H4 (cell line): ENCODE measurements at places on chromosomes 4 and X.
A peak's percentile ranks its signal among the peaks of the same experiment; 100 is the strongest.

DNA sequence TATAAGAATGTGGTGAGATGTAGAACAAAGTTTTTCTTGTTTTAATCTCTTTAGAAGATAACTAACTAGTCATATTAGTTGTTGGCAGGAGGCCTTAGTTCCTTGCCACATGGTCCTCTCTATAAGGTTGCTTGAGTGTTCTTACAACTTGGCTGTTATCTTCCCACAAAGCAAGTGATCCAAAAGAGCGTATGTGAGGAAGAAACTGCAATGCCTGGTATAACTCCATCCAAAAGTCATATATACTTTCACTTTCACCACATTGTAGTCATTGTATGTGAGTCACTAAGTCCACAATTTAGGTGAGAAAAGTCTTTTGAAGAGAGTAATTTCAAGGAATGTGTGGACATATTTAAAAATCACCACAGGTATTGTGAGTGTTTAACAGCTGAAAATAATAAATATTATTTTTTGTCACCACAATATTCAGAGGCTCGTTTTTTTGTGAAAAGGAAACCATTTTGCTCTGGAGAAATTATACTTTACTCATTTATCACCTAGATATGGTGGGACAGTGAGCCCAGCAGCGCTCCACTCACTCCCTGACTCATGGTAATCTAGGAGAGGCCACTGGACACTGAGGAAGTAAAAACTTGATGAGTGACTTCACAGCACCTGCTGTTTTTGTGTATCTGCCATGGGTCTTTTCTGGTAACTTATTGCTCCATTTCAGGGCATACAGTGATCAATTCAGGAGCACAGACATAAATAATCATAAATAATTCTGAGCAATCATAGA lies 369.4 kb upstream of the NDST3 start:
- DNase-seq, result peak; percentile 6

DNA sequence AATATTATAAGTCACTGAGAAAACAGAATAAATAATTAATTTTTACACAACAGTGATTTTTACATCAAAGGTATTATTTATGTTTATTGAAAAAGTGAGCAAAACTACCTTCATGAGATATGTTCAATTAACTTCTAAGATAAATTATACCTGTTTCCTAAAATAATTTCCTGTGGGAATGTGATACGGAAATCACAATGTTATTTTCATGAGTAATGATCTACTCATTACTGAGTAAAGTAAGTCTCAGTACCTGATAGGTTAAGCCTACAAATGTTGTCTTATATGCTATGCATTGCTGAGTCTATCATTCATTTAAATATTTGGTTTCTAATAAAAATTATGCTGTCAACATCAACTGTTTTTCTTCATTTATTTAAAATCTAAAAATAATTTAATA lies 324.0 kb downstream of the STPG2 start:
- DNase-seq, result no peak

DNA sequence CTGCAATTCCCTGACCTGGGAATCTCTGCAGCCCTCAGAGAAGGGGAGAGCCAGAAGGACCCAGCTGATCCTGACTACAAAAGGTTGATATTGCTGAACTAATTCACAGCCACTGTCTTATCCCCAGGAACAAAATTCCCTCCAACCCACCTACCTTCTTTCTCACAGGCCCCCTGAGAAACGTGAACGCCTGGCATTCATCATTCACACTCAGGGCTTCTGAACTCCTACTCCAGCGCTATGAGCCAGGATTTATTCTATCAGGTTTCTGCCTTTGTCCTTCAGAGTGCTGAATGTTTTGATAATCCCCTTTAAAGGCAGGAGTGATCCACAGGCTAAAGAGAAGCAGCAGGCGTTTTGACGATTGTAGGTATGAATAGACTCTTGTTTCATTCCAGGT lies 76.5 kb downstream of the KCNIP4 start:
- no peak for DNase-seq

DNA sequence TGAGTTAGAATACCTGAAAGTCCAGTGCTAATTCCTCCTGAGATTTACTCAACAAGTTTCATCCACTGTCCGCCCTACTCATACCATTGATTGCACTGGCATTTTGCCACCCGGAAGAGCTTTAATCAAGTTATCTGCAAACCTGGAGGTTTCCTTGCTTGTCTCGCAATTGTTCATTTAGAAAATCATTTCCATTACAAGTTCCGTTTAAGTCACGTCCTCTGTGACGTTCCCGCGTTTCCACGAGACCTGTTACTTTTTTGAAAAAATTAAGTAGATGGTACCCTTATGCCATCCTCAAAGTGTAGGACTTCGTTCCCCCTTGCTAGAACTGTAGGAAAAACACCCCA lies 761 bp upstream of the FRYL start:
- peak; percentile 21 for DNase-seq

DNA sequence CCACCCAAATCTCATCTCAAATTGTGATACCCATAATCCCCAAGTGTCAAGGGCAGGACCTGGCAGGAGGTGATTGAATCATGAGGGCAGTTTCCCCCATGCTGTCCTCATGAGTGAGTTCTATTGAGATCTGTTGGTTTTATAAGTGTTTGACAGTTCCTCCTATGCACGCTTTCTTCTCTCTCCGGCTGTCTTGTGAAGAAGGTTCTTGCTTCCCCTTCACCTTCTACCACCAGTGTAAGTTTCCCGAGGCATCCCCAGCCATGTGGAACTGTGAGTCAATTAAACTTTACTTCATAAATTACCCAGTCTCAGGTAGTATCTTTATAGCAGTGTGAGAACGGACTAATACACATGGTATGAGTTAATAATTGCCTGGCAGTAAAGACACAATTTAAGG lies 581.7 kb upstream of the AMOT start:
- DNase-seq, result no peak

- no peak for DNase-seq
Observed at GRCh38 chrX:9942086-9942485, 25.1 kb upstream of the CLDN34 start.

DNA sequence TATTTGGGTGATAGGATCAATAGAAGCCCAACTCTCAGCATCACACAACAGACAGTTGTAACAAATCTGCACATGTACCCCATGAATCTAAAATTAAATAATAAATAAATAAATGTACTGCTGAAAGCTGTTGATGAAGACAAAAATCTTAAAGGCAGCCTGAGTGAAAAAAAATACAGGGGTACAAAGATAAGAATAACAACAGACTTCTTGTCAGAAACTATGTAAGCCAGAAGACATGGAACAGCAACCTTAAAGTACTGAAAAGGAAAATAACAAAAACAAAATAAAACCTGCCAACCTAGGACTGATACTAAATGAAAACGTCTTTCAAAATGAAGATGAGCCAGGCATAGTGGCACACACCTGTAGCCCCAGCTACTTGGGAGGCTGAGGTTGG lies 25.0 kb upstream of the PDLIM5 start:
- DNase-seq, result no peak

GRCh38 chrX:37580080-37580479 lies 8.6 kb downstream of the LANCL3 start:
- no peak for DNase-seq

GRCh38 chr4:169210504-169211118 lies 60.1 kb downstream of the SH3RF1 start:
- no peak for DNase-seq

DNA sequence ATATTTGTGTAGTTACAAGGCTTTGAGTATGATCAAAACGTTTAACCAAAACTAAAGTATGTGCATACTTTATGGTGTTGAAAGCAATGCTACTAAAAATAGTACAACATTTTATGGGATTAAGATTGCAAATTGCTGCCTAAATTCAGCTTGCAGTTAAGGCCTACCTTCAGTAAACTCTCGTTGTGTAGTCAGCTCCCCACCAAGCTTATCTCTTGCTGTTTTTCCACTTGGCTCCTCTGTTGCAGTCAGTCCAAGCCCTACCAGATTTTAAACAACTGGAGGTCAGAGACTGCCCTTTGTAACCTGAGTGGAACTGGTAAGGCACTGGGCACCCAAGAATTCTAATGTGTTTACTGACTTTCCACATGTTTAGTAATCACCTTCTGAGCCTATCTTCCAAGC lies 25.7 kb downstream of the AFF1 start:
- DNase-seq, result peak; percentile 14

DNA sequence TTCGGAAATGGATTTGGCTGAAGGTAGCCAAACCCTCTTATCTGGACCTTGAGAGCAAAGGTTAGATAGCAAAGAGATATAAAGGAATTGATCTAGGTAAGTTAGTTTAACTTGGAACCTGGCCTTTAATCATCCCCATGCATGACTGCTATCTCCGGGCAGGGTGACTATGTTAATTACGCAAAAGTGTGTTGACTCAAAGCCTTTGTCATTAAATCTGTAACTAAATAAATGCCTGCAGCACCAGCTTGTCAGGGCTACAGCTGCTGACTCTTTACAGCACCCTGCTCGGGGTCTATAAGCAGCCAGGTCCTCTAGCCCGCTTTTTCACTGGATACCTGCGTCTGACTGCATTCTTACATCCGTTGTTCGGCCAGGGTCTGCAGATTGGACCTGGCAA lies 201.7 kb downstream of the TBCK start:
- no peak for DNase-seq

GRCh38 chr4:44916411-44916810 lies 190.1 kb upstream of the GNPDA2 start:
- peak; percentile 63 for DNase-seq

GRCh38 chrX:148698221-148698620 lies 197.8 kb downstream of the AFF2 start:
- DNase-seq, result no peak

- peak; percentile 95 for DNase-seq
Observed at GRCh38 chrX:155334486-155335336, at the start of gene CLIC2. TSS of gene CLIC2 (minus strand) at chrX:155334614. CDS start at chrX:155334427, 187 bp downstream.

GRCh38 chr4:187317799-187318198 lies 594.1 kb upstream of the FAT1 start:
- no peak for DNase-seq
